ENCODE measurements at places on chromosomes 3 and 15. TPM values are rescaled to one million over a fixed set of nuclear protein-coding genes. Genes with fewer than 3 reads are reported as not detected.

Gene ISLR2
- not detected for polyA plus RNA-seq

Gene SNUPN
- polyA plus RNA-seq: 25.4 TPM

Gene THSD4
- polyA plus RNA-seq: not detected

Gene ITIH4
- polyA plus RNA-seq: not detected

Gene CYP1A2
- not detected for polyA plus RNA-seq

Gene CFAP20DC
- polyA plus RNA-seq: 0.53 TPM

Gene PDIA3
- polyA plus RNA-seq: 248 TPM

Gene PIAS1
- polyA plus RNA-seq: 128 TPM

Gene C3orf49
- not detected for polyA plus RNA-seq

Gene TMC3
- polyA plus RNA-seq: 0.04 TPM

Gene TRH
- polyA plus RNA-seq: not detected

Gene ANXA2
- 462 TPM for polyA plus RNA-seq

Gene GOLGA8R
- 0.06 TPM for polyA plus RNA-seq

Gene SKIL
- 10.0 TPM for polyA plus RNA-seq

Gene BMF
- 5.8 TPM for polyA plus RNA-seq

Gene DLL4
- polyA plus RNA-seq: not detected

Gene SAMMSON
- polyA plus RNA-seq: not detected

Gene NME9
- polyA plus RNA-seq: 0.29 TPM

Gene RTP1
- not detected for polyA plus RNA-seq

Gene NBEAL2
- 6.7 TPM for polyA plus RNA-seq

Gene GABRR3
- polyA plus RNA-seq: not detected

Gene ADGRG7
- polyA plus RNA-seq: not detected

Gene GXYLT2
- not detected for polyA plus RNA-seq

Gene TMEM108
- not detected for polyA plus RNA-seq

Gene CD200
- polyA plus RNA-seq: 40.9 TPM

Gene EDEM1
- 58.4 TPM for polyA plus RNA-seq

All from IgD-negative memory B cell (primary cell).